ENCODE measurements at places on chromosomes 4 and X.

DNA sequence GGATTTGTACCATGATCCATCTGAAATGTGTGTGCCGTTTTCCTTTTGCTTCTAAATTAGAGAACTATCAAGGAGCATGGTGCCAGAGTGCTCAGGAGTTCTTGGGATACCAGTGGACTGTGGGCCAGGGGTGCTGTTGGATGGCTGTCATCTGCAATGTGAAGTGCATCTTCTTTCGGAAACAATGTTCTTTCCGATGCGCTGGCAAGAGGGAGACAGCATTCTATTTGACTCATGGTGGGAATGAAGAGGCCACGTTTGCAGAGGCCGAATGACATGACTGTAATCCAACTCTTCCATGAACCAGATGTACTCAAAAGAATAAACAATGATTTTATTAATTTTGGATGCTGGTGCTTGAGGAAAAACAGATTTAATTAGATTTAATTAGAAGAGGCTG, 45.5 kb downstream of the SORCS2 start:
- DNase-seq: no peak

DNA sequence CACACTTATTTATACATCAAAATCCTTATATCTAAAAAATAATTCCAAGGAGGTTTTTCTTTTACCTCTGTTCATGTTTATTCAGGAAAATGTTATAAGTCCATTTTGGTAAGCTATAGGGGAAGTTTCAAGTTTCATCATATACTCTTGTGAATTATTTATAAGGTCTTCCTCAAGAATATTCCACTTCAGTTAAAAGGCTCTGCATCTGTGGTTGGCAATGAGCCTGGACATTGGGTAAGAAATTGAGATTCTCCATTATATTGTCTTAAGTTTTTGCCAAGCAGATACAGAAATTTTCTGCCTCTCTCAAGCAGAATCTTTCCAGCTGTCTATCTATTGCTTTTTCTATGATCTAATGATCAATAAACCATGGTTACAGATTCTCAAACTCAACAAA, 641.9 kb downstream of the NLGN4X start:
- no peak for DNase-seq

DNA sequence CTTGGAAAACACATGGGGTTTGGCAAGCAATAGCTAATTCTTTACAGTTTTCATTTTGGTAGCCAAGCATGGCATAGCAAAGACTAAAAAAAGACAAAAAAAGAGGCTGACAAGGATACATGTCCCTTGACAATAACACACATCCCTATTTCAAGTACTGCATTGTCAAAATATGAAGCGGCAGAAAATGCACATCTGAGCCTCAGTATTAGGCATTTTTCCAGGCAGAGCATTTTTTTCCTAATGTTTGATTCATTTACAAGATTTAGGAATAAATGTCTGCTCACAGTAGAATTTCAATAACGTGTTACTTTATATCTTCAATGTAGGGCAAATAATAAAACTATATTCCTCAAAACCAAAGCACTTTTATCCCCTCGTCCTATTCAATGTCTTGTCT, 216.3 kb upstream of the PCDH18 start:
- DNase-seq: no peak

- no peak for DNase-seq
Observed at GRCh38 chr4:145168581-145169187, 11.7 kb downstream of the OTUD4 start.

DNA sequence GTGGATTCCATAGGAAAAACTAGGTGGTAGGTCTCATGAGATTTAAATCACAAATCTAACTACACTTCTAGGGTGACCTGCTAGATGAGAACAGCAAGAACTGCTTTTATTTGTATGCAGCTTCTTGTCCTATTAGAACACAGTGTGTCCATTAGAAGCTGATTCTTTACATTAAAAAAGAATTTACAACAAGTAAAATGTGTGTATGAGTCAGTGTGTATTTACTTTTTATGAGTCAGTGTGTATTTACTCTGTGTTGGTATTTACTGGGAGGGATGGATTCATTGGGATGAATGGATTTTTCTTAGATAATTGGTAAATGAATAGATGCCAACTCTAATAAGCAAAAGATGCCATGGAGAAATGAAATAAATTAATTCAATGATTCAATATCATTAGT, 40.6 kb upstream of the XPNPEP2 start:
- DNase-seq: no peak

DNA sequence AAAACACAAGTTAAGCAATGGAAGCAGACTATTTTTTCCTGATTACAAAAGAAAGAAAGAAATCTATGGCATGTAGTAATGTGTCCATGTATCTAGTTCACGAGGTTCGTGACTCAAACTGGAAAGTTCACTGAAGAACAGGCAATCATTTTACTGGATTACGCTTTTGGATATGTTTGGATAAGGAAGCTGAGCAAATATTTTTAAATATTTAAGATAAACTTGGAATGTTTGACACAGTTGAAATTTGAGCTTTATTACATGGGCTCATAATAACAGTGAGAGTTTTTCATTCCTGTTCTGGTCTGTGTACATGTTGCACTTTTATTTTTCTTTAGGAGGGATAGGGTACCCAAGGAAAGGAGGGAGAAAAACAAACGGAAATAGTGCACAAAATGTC, 244.2 kb upstream of the GK2 start:
- no peak for DNase-seq

GRCh38 chrX:10052906-10053625, 85.9 kb downstream of the CLDN34 start:
- DNase-seq: no peak

DNA sequence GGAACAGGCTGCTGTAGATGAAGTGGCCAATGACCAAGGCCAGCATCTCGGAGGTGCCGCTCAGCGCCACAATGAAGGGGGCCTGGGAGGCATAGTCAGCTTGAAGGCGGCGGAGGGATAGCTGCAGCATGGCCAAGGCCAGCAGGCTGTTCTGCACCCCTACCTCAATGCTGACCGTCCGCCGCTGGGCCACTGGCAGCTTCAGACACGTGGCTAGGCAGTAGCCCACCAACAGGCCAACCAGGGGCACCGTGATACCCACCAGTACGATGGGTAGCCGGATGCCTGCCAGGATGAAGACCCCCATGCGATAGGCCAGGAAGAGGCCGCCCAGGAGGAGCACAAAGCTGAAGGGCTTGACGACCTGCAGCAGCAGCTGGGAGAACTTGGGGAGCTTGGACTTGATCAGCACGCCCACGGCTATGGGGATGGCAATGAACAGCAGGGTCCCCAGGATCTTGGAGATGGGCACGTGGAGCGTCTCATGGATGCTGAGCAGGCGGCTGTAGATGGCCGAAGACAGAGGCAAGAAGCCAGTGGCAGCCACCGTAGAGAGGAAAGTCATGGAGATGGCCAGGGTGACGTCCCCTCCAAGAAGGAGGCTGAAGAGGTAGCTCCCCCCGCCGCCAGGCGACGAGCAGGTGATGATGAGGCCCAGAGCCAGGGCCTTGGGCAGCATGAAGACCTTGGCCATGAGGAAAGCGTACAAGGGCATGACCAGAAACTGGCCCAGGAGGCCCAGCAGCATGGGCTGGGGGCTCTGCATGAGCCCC, 1.3 kb upstream of the UBL4A start:
- DNase-seq: no peak

- DNase-seq: no peak
Observed at GRCh38 chrX:38989076-38989475, 187.8 kb downstream of the MID1IP1 start.

GRCh38 chrX:70969635-70970481, 39.0 kb upstream of the SLC7A3 start:
- DNase-seq: no peak
